ENCODE measurements at places on chromosomes 6 and 20.

DNA sequence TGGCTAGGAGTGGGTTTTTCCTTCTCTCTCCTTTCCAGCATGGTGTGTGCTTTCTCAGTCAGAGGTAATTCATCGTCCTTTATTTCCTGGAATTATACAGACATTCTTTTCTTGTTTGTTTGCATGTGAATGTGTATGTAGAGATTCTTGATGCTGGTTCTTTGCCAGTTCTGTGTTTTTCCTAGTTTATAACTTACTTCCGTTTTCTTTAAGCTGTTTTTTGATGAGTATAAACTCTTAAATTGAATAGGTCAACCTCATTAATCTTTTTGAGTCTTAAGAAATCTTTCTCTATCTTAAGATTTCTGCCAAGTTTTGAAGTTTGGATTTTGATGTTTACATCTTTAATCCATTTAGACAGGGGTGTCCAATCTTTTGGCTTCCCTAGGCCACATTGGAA is 38.7 kb downstream of the IGF2R start:
- DNase-seq, result no peak

GRCh38 chr6:135583256-135583761 is 85.8 kb upstream of the AHI1 start:
- no peak for DNase-seq

DNA sequence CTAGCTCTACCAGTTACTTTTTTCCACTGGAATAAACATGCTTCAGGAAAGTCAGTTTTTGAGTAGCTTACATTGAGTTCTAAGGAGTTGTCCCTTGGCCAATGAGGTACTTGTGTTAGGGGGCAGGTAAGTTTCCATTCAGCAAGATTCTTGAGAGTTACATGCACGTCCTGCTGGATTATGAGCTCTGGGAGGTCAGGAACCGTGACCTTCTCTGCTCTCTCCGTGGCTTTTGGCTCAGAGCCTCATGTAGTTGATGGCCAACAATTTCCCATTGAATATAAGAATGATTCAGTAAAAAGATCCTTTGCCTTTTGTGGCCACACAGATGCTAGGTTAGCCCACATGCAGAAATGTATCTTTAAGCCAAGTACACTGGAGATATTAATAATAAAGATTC is 181.8 kb upstream of the RALGAPA2 start:
- DNase-seq, result no peak

- DNase-seq, result no peak
Observed at GRCh38 chr6:5123296-5124143, 38.4 kb downstream of the PPP1R3G start.

DNA sequence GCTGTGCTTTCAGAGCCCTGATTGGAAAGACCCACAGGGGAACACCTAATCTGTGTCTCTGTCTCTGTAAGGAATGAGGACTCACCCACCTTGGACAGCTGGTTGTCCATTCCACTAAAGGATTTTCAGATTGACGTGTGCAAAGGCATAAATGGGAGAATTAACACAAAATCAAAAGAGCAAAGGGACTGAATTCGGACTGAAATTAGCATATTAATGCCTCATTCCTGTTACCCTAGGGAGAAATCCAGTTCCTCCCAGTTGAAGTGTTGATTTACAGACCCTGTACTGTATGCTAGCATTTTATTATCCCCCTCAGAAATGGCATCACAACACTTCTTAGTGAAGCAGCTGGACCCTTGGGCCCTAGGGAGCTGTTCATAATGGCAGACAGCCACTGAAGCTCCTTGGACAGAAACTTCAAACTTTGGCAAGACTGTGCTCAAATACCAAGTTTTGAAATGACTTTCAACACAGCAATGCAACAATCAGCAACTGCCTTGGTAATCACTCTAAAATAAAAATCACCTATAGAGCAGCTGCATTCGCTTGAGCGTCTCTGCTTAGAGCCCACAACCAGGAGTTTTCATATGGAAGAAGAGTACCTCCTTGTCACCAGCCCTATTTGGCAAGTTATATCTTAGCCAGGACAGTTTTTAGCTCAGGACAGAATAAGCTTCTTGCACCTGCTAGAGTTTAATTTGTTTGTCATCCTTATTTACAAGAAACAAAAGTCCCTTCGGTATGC is 118.1 kb downstream of the TRDN start:
- no peak for DNase-seq
